ENCODE measurements at places on chromosomes 12 and 14. TPM values are rescaled to one million over a fixed set of nuclear protein-coding genes. Genes with fewer than 3 reads are reported as not detected.

Gene ARHGAP5
- 49.7 TPM for total RNA-seq

Gene TBX5
- not detected for total RNA-seq

Gene PIWIL1
- total RNA-seq, result not detected

Gene USP44
- 21.9 TPM for total RNA-seq

Gene ARHGEF25
- 1.9 TPM for total RNA-seq

GRCh38 chr14:40058901-40059897 is 627.0 kb upstream of the FBXO33 start:
- no peak overlapping the region for H3K27ac ChIP-seq
- no peak for DNase-seq
- no peaks in the 10 kb centered on the region for H3K27me3 ChIP-seq
- no peaks in the 10 kb centered on the region for H3K36me3 ChIP-seq
- H3K4me3 ChIP-seq, result no peak overlapping the region

DNA sequence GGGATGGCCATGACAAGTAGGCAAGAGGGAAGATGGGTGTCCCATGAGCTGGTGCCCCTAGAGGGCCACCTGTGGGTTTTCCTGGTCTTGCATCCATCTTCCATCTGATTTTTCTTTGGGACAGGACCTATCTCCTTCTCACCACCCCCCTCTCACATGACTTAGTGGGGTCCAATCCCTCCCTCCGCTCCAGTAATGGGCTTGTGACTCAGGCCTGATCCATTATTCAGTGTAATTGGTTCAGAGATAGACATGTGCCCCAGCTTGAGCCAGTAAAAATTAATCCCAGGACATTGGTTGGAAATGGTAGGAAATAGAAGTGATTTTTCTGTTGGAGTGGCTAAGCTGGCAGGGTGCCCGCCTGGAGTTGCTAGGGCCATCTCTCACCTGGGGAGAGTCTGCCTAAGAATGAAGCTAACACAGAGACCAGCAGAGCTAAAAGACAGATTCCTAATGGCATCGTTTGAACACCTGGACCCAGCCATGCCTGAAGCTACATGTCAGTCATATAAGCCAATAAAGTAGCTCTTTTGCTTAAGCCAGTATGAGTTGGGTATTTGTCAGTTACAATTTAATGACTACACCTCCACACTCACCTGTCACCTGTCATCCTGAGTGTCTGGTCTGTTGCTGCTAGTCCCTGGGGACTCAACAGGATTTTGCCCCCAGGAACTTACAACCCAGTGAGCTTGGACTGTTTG is 14.7 kb downstream of the RASAL1 start:
- H3K36me3 ChIP-seq, result peaks cover 1% of the 10 kb centered on the region
- no peaks in the 10 kb centered on the region for H3K27me3 ChIP-seq
- H3K4me3 ChIP-seq, result no peak overlapping the region
- H3K27ac ChIP-seq, result no peak overlapping the region
- H3K4me1 ChIP-seq, result no peaks in the 10 kb centered on the region

DNA sequence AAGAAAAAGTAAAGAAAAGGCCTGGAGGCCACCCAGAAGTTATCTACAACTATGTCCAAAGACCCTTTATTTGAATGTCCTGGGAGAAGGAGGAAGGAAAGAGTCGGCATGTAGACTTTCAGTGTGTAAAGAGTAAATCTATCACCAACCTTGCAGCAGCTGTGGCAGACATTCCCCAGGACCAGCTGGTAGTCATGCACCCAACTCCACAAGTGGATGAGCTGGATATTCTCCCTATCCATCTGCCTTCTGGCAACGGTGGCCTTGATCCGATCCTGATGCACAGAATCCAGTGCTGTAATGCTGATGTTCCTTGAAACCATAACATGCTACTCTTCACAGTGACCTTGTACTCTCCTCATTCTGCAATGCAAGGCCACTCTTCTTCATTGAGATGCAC is 27.3 kb downstream of the KRT76 start:
- H3K36me3 ChIP-seq, result no peaks in the 10 kb centered on the region
- H3K4me3 ChIP-seq, result no peak overlapping the region
- no peak for DNase-seq
- peaks cover 11% of the 10 kb centered on the region for H3K4me1 ChIP-seq

GRCh38 chr12:104073699-104074098 is 9.4 kb downstream of the HCFC2 start:
- H3K36me3 ChIP-seq, result peaks cover 12% of the 10 kb centered on the region
- no peaks in the 10 kb centered on the region for H3K27me3 ChIP-seq
- no peak for DNase-seq
- H3K4me3 ChIP-seq, result no peak overlapping the region
- peaks cover 12% of the 10 kb centered on the region for H3K4me1 ChIP-seq
- H3K27ac ChIP-seq, result no peak overlapping the region

DNA sequence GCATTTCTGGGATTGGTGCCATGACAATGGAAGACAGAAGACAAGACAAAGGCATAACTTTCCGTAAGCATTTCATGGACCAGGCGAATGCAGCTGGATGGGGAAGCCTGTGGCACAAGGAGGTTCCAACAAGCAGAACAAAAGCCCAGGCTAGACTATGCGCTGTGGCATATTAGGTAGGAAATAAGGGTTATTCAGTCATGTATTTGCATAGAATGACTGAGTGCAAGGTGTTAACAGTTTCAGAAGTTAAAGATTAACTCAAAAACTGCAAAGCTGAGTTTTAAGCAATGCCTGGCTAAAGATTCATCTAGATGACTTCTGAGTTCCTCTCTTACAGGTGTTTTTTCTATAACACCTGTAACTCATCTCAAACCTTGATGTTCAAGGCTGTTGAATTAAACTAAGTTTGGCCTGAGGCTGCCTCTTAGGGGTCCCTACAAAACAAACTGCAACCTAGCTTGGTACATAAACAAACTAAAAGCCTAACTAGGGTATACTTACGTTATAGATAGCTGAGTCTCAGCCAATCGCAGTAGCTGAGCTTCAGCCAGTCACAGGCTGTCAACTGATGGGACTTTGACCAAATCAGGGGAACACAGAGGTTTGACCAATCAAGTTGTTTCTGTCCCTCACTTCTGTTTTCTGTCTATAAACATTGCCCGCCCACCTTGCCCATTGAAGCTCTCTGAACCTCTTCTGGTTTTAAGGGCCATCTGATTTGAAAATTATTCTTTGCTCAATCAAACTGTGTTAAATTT is 52.2 kb upstream of the PLBD1 start:
- peaks cover 11% of the 10 kb centered on the region for H3K27me3 ChIP-seq
- H3K27ac ChIP-seq, result no peak overlapping the region
- H3K4me3 ChIP-seq, result no peak overlapping the region
- DNase-seq, result no peak
- peaks cover 6% of the 10 kb centered on the region for H3K4me1 ChIP-seq

DNA sequence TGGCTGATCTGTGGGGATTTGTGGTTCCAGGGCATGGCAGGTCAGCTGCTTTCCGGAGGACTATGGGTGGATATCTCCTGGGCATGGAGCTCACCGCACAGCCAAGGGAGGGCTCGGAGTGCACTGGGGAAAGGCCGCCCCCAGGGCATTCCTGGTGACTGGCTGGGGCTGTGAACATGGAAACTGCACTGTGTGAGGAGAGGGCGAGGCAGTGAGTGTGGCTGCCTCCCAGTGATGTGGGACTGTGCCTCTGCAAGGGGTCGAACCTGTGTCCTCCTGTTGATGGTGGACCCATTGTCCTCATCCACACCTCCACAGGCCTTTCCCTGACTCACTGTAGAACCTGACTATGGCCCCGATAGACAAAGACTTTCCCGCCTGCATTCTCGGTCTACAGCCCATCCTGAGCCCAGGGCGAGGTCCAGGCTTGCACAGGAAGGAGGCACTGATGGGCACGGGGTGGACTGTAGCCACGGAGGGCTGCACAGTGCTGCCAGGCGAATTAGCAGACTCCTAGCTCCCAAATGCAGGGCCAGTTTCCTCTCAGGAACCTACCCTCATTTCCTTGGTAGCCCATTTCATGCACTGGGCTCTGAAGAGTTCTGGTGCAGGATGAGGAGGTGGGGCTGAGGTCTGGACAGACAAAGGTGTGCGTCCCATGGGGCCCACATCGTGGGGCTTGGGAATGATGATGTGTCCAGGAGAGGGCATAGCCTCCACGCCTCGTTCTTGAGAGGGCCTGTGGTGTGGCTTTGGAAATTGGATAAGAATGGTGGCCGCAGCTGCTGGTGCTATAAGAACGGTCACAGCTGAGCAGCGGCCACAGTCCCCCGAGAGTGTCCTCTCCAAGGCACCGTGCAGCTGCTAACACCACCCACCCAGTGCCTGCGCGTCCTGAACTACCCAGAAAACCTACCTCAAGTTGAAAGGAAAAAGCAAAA is 415.1 kb downstream of the TMEM121 start:
- H3K27ac ChIP-seq, result no peak overlapping the region
- H3K4me3 ChIP-seq, result no peak overlapping the region
- no peaks in the 10 kb centered on the region for H3K27me3 ChIP-seq
- no peak for DNase-seq
- peaks cover 3% of the 10 kb centered on the region for H3K36me3 ChIP-seq

- H3K36me3 ChIP-seq, result peaks cover 9% of the 10 kb centered on the region
- no peak overlapping the region for H3K27ac ChIP-seq
- peaks cover 4% of the 10 kb centered on the region for H3K4me1 ChIP-seq
- no peak for DNase-seq
Observed at GRCh38 chr12:109758426-109759420, 45.1 kb downstream of the FAM222A start.

GRCh38 chr12:40801861-40802260 is 109.6 kb downstream of the CNTN1 start:
- no peak overlapping the region for H3K27ac ChIP-seq
- H3K4me3 ChIP-seq, result no peak overlapping the region
- no peaks in the 10 kb centered on the region for H3K36me3 ChIP-seq
- H3K27me3 ChIP-seq, result no peaks in the 10 kb centered on the region
- H3K4me1 ChIP-seq, result no peaks in the 10 kb centered on the region

- H3K27ac ChIP-seq, result no peak overlapping the region
- no peak for DNase-seq
- no peak overlapping the region for H3K4me3 ChIP-seq
- no peaks in the 10 kb centered on the region for H3K27me3 ChIP-seq
- peaks cover 5% of the 10 kb centered on the region for H3K36me3 ChIP-seq
Observed at GRCh38 chr12:96471368-96472050, 17.9 kb upstream of the CFAP54 start.

DNA sequence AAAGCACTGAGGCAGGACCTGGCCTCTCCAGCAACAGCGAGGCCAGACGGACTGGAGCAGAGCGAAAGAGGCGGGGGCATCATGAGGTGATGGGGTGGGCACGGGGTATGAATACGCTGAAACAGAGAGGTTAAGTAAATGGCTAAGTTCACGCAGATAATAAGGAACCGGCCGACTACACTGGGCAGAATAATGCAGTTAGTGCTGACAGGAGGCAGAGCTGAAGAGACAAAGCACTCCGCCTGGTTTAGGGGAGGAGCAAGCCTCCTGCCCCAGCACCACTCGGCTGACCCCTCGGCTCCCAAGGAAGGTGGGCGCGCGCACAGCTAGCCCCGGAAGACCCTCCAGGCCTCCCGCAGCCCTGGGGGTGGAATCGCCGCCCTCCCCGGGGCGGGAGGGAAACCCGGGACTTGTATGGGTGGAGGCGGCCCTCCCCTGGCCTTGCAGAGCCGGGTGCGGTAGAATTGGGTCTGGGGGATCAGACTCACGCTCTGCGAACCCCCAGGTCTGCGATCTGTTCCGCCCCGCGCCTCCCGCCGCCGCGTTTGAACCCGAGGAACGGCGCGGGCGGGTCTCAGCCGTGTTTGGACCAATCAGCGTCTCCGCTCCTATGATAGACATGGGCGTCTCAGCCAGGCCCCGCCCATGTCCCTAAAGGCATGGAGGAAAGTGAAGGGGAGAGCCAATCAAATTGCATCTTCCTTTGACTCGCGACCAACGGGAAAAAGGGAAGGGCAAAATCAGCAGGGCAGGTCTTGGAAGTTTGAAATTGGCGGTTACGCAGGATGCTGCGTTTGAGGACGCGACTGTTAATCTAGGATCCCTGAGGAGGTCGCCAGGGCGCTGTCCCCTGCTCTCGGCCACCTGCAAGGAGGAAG is at the start of gene CIT:
TSS of gene CIT (minus strand) at position 560 of the 878 bp plus-strand sequence. CDS start 1,152 bp downstream, outside the sequence.
- H3K4me3 ChIP-seq, result peak within 1 kb of the TSS; percentile 93
- H3K27ac ChIP-seq, result peak within 1 kb of the TSS; percentile 74
- peak; percentile 87 for DNase-seq
- H3K27me3 ChIP-seq, result no peaks in the 10 kb centered on the region
- H3K4me1 ChIP-seq, result peaks cover 13% of the 10 kb centered on the region

DNA sequence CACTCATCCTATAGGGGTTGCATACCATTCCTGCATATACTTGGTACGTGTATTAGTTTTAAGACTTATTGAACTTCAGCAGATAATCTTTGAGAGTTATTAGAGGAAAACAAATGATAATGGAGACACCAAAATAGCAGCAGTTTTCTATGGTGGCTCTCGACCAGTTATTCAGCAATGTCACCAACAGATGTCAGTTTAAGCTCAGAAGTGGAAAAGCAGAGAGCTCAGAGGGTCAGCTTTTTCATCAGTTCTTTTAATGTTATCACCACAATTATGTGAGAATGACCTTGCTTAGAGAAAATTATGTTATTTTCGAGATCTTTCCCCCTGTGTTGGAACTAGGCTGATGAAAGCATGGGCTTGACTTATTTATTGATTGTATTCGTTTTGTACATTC is 32.0 kb downstream of the PTPN11 start:
- no peak for DNase-seq
- peaks cover 10% of the 10 kb centered on the region for H3K4me1 ChIP-seq
- no peak overlapping the region for H3K27ac ChIP-seq
- H3K36me3 ChIP-seq, result peaks cover 32% of the 10 kb centered on the region
- H3K27me3 ChIP-seq, result no peaks in the 10 kb centered on the region

- peaks cover 8% of the 10 kb centered on the region for H3K27me3 ChIP-seq
- H3K4me3 ChIP-seq, result no peak overlapping the region
- no peak for DNase-seq
- no peak overlapping the region for H3K27ac ChIP-seq
- H3K36me3 ChIP-seq, result no peaks in the 10 kb centered on the region
Observed at GRCh38 chr14:35940291-35940690, 114.2 kb downstream of the BRMS1L start.

DNA sequence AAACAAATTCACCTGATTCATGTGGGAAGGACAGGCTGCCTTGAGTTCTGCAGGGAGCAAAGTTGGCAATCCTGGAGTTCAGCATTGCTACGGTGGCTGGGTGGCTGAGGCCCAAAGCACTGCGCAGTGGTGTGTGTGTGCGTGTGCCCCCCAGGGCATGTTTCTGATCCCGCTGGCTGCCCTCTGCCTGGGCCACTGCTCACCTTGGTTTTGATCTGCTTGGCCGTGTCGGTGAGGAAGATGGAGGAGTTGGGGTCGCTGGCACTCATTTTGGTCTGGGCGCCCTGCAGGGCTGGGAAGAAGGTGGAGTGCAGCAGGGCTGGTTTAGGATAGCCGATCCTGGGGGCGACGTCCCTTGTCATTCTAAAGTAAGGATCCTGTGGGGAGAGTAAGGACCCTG is 19.1 kb downstream of the SLC25A47 start:
- H3K27me3 ChIP-seq, result no peaks in the 10 kb centered on the region
- peaks cover 60% of the 10 kb centered on the region for H3K36me3 ChIP-seq
- peak overlapping the region; percentile 28 for H3K27ac ChIP-seq
- H3K4me3 ChIP-seq, result no peak overlapping the region
- H3K4me1 ChIP-seq, result peaks cover 16% of the 10 kb centered on the region
- DNase-seq, result no peak

DNA sequence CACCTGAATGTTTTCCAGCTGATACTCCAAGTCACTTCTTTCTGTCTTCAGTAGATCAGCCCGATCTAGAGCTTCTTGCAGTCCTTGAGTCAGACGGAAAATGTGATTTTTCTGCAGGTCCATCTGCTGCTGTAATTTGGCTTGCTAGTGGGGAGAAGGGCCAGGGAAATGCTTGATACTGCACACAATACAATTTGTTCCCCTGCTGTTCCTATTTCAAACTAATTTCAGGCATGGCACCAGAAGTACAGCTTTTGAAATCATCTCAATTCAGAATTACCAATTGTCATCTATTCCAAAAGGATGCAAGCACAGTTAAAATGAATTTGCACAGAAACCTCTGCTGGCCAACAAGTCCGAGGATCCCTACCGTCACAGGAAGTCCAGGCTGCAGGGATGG is 53.4 kb downstream of the PRKAB1 start:
- H3K27ac ChIP-seq, result no peak overlapping the region
- H3K27me3 ChIP-seq, result no peaks in the 10 kb centered on the region
- H3K4me1 ChIP-seq, result no peaks in the 10 kb centered on the region
- peaks cover 15% of the 10 kb centered on the region for H3K36me3 ChIP-seq
- DNase-seq, result no peak

All from activated naive CD8-positive, alpha-beta T cell treated with anti-CD3 and anti-CD28 coated beads for 36 hours (primary cell).